GM13976 (cell line): ENCODE measurements at places on chromosomes 7 and 10.

DNA sequence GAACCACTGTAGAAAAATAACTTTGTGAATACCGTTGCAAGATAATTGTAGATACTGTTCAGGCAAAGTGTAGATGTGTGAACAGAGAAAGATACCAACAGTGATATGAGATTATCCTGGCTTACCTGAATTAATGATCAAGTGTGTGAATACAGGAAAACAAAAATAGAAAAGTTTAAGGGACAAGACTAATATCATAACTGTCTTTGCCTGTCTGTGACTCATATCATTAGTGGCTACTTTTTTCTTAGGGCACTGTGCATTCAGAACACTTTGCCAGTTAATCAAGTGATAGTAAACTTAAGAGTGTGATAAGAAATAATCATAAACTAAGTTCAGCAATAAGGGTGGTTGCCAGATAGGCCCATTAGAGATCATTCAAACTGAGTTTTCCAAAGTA is 323.0 kb upstream of the LRGUK start:
- no peak for DNase-seq

GRCh38 chr10:14820010-14820774 is 17.6 kb downstream of the CDNF start:
- no peak for DNase-seq

DNA sequence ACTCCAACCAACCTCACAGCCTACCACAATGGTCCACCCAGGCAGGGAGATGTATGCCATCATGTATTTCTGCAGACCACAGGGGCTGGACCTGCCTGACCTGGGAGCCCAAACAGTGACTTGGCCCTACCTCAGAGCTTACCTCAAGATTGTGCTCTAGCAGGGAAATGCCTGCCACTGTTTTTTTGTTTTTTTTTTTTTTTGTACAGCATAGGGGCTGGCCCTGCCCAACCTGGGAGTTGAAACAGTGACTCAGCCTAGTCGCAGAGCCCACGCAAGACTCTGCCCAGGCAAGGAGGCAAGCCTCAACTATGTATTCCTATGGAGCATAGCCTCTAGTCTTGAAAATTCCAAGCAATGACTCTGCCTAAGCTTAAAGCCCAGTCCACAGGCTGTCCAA is 39.3 kb upstream of the CDK6 start:
- DNase-seq, result no peak

DNA sequence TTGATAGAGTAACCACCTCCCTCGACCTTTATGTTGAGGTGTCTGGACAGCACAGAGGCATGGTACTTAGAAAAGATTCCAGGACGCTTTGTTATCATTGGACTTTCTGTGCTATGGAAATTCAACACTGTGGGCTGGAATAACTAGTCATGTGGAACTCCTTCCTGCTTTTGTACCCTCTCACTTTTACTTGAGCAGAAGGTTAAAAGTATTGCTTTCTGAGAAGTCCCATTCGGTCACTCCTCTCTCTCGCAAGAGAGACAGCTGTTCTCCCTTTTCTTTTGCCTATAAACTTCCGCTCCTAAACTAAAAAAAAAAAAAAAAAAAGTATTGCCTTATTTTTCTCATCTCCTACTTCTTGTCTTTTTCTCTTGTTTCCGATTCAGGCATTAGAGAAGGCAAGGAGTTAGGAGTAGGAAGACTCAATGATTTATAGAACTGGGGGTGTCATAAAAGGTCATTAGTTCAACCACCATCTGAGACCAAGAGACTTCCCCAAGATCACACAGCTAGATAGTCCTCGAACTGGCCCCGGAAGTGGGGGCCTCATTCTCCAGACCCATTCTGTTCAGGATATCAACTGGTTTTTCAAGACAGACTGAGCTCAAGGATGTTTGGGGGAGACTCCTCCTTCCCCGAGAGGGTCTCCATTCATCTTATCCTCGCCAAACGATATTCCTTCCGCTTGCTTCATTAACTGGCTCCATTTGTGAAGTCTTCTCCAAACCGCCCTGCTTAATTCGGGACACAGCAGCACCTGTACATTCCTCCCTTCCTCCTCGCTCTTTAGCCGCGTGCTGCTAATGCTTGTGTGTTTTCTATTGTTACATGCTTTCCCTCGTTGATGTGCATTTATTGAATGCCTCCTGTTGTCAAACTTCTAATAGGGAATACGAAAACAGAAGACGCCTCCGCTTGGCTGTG is 995 bp upstream of the INPP5F start:
- peak; percentile 56 for DNase-seq

GRCh38 chr10:30467651-30468338 is 33.8 kb downstream of the MAP3K8 start:
- peak; percentile 57 for DNase-seq

- DNase-seq, result no peak
Measured at GRCh38 chr7:74619235-74619860, 38.2 kb upstream of the GTF2I start.

DNA sequence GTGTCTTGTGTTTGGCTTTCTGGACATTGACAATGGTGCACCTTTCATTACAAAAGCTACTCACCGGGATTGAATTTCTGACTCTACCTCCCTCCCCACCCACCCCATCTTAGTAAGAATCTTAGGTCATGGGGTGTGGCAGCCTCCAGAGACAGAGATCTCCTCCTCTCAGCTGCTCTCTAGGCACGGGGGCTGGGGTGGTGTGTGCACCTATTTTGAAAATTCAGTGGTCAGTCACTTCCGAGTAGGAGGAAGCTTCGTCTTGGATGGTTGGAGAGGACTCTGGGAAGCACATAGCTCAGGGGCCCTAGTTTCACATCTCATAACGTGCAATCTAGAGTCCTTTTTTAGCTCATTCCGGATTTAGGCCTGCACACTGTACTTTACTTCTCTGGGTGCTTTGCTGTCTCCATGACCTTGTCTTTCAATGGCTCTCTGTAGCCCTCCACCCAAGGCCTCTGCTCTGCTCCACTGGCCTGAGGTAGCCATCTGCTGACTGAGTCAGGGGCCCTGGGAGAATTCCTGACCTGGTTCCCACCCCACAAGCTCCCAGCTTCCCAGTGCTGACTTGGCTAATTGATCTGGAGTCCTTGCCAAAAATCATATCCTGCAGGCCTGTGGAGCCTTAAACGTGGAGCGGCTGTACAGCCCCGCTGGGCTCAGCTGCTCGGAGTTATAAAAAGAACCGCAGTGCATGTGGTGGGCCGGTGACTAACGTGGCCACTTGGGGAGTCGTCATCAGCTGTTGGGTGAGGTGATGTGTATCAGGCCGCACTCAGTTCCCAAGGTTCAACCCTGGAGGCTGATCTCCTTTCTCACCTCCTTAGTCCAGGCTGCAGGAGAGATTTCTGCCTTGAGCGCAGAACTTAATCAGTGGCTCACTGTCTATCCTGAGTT is 19.3 kb upstream of the ADAMTS14 start:
- no peak for DNase-seq

GRCh38 chr7:37670436-37670835 is 13.1 kb upstream of the GPR141 start:
- DNase-seq, result no peak

DNA sequence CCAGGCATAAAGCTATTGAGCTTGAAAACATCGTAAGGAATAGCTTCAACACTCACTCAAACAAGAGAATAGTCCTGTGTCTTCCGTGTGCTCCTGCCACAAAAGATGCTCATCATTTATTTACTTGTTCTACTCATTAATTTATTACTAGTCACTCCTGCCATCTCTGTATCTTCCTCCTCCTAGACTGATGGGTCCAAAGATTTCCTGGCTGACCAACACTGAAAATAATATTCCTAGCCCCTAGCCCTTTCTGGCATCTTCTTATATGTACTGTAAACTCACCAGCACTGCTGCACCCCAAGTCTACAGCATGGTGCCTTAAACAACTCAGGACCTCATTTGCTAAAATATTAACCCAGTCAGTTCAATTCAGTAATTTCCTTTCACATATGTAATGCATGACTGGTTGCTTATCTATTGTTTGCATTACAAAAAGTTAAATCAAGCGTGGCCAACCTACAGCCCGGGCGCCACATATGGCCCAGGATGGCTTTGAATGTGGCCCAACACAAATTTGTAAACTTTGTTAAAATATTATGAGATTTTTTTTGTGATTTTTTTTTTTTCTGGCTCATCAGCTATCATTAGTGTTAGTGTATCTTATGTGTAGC is 86.7 kb upstream of the GSDME start:
- DNase-seq, result no peak

GRCh38 chr10:52210161-52210560 is 103.9 kb upstream of the DKK1 start:
- no peak for DNase-seq

GRCh38 chr7:95001258-95001657 is 93.9 kb downstream of the PPP1R9A start:
- no peak for DNase-seq

GRCh38 chr7:22166928-22167327 is 190.0 kb downstream of the RAPGEF5 start:
- DNase-seq, result no peak

DNA sequence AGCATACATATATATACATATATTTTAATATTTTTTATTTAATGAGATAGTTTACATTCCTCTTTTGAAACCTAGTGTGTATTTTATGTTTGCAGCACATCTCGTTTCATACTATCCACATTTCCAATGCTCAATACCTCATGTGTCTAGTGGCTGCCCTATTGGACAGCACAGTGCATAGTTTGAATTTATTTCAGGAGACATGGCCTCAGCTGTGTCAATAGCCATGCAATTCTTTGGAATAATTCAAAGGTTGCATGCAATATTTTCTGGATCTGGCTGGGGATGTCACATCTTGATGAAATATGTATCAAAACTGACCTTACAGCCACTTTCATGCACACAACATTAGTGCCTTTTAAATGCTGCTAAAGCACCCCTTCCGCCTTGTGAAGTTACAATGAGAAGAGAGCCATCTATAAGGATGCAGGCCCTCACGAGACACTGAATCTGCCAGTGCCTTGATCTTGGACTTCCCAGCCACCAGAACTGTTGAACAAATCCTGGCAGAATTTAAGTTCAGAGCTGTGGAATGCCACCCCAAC is 13.0 kb downstream of the FGFBP3 start:
- no peak for DNase-seq

GRCh38 chr7:103576641-103577040 is 130.6 kb upstream of the SLC26A5 start:
- DNase-seq, result no peak

DNA sequence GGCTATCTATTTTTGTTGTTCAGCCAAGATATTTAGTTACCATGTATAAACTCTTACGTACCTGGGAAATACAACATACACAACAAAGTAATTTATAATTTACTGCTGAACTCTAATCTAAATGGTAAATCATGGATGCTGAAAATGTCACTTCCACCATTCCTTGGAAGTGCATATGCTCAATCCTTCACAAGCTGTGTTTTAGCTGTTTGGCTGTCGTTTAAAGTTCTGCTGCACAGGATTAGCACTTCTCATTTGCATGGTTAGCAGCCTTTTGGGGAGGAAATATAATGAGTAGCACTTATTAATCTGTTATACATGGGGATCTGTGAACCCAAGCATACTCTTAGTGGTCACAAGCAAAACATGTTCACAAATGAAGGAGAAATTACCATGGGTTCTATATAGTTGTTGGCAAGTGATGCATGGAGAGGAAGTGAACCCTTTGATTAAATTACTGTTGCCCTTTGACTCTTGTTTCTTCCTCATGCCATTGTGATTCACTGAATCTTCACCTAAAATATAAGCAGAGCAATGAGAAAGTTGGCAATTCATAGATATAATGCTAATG is 18.5 kb downstream of the PIK3CG start:
- no peak for DNase-seq

DNA sequence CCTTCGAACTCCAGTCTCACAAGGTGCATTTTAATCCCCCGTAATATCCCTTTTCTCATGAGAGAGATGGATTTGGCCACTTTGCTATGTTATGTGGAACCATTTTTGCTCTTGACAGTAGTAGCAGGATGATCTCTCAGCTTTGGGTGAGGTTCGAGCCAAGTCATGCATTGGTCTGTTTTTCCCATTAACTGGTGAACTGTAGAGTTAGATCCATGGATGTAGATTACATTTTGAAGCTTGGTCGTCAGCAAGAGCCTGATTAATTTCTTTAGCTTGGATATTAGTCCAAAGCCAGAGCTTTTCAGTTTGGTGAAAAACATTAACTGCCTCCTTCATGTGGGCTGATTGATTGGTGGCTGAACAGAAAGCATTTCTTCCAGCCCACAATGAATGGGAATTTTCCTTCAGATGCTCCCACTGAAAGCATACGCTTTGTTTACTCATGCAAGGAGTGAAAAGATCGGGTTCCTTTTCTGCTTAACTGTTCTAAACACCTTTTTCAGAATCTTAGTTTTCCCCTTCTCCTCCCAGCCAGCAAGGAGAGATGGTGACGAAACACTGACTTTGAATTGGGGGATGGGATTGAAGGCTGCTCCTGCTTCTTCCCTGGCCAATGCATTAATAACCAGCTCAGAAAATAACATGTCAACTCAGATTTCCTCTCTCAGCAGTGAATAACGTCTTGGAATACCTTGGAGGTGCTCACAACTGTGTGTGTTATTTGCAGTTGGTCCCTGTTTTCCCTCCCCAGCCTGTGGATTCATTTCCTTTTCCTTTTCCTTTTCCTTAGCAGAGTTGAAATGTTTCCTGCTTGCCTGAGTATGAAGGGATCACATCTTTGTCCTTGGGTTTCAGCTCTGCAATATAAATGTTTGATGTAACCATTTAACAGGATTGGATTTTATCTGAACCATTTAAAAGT is 351.8 kb upstream of the FZD8 start:
- DNase-seq, result no peak

DNA sequence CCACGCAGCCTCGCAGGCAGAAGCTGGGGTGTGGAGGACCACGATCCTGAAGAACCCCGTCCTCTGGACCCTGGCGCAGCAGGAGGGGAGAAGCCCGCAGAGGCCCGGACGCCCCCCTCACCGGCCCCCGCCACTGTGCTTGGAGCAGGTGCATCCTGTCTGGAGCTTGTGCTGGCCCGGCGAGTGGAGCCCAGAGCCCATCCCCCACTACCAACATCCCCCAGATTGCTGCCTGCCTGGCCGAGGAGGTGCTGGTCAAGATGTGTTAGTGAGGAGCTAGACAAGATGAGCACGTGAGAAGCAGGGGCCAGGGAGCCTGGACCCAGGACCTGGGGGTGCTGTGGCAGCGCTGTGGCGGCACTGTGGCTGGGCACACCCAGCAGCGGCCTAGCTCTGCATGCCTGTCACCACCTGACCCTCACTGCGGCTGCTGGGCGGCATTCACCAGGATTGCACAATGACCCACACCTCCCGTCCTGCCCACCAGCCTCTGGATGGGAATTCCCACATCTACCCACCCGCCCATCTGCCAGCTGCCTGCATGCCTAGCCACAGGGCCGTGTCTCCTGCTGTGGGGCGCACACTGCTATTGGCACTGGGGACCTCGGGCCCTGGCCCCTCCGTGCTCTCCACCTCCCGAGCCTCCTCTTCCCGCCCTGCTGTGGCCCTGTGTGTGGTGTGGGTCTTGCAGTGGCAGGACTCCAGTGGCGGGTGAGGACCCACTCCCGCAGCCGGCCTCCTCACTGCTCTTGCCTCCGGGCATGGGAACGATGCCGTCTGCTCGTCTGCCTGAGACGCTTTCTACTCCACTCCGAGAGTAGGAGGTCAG is 11.8 kb downstream of the GPR146 start:
- no peak for DNase-seq

GRCh38 chr7:158443688-158444483 is 143.7 kb downstream of the PTPRN2 start:
- no peak for DNase-seq
